ENCODE measurements at places on chromosomes 5 and 9.

- DNase-seq = no peak
Measured at GRCh38 chr9:112479221-112479620, 7.4 kb upstream of the KIAA1958 start.

- no peak for DNase-seq
Measured at GRCh38 chr5:69103521-69103920, 9.7 kb downstream of the SLC30A5 start.

DNA sequence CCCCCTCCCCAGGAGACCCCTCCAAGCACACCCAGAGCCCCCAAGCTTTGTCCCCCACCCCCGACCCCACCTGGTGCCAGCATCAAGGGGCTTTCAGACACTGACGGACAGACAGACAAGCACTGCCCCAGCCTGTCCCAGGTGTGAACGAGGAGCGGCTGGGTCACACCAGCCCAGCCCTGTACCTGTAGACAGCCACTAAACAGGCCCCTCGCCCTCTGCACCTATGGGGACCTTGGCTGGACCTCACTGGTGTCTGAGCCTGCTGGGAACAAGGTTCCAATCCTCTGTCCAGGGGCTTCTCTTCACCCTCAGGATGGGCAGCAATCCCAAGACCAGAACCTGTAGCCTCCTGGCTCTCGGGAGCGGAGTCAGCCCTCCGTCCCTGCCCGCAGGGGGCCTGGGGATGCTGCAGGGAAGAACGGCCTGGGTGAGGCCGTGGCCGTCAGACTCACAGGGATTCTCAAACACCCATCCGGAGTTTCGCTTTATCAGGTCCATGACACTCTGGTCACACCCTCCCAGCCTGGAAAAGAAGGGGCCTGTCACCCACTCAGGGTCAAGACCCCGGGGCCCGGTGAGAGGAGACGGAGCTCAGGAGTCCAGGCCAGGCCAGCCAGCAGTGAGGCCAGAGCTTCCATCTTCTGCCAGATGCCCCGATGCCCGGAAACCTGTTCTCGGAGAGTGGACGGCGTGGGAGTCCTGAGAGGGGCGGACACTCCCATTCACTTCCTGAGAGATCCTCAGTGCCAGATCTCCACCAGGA, 2.8 kb downstream of the LCN6 start:
- DNase-seq = no peak

DNA sequence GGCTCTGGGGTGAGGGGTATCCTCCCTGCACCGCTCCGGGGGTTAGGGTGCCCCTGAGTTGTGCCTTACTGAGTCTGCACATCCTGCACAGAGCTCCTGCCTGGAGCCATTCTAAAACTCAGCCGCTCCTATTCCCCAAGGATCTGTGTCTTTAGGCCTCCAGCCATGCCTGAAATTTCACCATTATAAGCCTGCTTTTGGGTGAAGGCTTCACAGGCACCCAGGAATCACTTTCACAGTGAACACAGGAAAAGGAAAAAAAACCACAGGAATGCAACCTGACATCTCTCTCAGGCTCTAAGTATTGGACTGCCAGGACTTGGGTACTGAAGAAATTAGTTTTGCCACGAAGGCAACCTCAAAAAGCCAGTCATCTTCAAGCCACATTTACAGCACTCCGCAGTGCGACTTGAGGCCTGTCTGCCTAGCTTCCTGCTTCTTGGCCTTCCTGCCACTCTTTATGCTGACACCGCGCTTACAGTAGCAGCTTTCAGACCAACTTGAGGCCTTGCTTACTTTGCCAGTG, 30.9 kb downstream of the GALNT10 start:
- DNase-seq = peak; percentile 87

DNA sequence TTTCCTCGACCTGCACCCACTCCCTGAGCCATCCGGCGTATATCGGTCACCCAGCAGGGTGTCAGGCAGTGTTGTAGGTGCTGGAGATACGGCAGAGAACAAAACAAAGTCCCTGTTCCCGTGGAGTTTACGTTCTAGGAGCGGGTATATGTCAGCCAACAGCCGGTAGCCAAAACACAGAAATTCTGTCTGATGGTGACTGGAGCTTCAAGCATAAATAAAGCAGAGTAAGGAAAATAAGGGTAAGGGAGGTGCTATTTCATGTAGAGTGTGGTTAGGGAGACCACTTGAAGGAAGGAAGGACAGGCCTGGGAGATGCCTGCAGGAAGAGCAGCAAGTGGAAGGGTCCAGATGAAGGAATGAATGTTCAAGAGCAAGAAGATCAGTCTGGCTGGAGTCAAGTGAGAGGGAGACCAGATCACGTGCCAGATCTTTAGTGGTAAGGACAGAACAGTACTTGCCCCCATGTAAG, 783 bp upstream of the ZFR start:
- no peak for DNase-seq

DNA sequence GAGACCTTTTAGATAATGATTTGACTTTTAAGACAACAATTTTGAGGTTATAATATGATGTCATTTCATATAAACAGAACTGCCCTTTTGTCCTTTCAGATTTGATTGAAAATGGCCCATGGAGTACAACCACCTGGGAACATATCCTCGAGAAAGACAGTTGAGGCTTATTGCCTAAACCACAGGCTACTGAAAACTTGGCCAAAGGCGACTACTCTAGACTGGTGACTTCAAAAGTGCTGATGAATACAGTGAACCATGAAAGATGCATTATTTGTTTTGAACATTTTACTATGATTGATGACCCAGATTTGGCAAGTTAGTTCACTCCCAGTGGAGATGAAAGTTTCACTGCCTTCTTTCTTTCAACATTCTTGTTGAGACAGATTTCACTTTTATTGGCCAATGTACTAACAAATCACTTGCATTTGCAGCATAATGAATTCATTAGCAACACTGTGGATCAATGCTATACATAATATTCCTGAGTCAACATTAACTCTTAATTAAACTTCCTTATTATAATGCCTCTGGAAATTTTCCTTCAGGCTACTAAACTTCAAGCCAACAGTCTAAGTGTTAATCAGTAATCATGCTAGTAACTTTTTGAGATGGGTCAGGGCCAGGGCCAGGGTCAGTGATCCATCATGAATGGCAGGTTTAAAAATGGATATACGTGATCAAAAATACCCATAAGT, 480.3 kb downstream of the RAB3C start:
- DNase-seq = peak; percentile 92

GRCh38 chr5:17882760-17883488, 248.7 kb downstream of the TAF11L14 start:
- DNase-seq = no peak

- DNase-seq = no peak
Measured at GRCh38 chr9:96022445-96023051, 147.1 kb downstream of the ERCC6L2 start.

- DNase-seq = no peak
Measured at GRCh38 chr5:167358868-167359492, 932.5 kb upstream of the WWC1 start.

DNA sequence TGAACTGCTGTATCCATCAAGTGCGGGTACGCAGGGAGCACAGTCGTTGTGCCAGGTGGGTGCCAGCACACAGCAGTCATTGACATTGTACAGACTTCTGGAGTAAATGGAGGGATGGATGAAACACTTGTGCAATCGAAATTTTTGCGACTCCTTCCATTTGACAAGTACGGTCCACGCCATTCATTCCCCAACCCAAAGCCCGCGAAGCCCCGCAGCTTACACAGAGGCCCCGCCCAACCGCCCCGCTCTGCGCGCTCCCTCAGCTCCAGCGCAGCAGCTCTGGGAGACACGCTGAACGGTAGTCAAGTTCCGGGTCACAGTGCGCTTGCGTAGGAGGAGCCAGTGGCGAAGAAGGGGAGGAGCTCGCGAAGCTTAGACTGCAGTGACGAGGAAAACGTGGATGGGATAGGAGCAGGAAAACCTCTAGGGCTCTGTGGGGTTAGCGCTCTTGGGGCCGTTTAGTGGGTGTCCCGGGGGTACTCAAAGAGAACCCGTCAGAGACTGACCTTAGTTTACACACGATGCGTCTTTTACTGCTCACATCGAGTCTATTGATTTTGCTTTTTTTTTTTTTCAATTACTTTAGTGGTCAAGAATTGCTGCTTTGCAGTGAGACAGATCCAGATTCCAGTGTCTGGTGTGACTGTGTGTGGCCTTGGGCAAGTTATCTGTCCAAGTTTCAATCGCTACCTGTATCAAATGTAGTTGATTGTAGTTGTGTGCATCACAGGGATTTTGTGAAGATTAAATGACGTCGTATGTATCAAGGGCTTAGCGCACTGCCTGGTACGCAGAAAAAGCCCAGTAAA, 15.3 kb upstream of the MSANTD3 start:
- peak; percentile 92 for DNase-seq

DNA sequence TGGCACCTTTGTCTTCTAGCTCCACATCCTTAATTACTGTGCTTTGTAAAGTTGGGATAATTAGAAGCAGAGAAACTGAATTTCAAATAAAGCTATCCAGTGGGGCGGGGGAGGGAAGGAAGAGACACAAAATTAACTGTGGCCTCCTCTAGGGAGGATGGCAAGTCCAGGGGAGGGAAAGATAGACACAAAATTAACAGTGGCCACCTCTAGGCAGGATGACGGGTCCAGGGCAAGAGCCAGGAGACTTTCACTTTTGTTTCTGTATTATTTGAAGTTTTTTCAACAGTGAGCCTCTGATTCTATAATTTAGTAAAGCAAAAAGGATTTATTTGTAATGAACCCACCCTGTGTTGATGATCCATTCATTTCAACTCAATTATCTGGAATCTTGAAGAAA, 335.9 kb downstream of the MSX2 start:
- DNase-seq = no peak

DNA sequence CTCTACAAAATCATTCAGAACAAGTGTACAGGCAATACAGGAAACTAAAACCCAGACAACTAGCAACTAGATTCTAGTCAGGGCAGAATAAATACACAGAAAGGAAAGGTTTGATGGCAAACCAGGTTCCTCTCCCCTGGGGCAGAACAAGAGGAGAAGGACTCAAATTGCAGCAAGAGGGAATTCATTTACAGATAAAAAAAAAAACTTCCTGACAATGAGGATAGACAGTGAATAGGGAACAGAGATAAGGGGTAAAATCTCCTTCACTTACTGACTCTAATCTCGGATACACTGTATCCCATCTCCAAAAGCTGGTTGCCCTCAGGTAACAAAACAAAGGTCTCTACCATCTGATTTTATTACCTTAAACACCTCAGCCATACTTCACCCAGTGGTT, 244.0 kb downstream of the SEC61B start:
- no peak for DNase-seq

GRCh38 chr5:1294835-1295649, at the start of gene TERT:
Gene TERT (minus strand): TSS chr5:1295068. CDS start chr5:1294989, 79 bp downstream.
- DNase-seq = no peak

DNA sequence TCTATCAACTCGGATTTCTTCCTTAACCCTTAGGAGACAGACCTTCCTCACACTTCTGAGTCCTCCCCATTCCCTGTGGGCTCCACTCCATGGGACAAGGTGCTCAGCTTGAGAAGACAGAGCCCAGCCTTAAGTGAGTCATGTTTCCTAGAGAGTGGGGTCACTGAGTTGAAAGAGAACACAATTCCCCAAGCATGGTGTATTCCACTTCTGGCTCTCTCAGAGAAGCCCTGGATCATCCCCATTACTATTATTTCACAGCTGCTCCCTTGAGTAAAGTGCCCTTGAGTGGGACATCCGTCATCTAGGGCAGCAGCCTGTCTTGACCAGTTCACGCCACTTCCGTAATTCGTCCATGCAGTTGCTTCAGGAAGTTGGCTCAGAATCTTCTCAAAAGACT, 604.8 kb downstream of the BNC2 start:
- no peak for DNase-seq

DNA sequence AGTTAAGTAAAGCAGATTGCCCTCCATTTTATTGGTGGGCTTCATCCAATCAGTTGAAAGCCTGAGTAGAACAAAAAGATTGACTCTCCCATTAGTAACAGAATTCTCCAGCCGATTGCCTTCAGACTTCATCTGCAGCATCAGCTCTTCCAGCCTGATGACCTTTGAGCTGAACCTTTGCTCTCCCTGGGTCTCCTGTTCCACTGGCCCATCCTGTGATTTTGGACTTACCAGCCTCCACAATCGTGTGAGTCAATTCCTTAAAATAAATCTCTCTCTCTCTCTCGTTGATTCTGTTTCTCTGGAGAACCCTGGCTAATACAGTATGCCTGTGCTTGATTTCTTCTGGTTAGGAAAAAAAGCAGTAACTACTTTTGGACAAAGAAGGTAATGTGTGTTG, 121.9 kb downstream of the OSTF1 start:
- no peak for DNase-seq

DNA sequence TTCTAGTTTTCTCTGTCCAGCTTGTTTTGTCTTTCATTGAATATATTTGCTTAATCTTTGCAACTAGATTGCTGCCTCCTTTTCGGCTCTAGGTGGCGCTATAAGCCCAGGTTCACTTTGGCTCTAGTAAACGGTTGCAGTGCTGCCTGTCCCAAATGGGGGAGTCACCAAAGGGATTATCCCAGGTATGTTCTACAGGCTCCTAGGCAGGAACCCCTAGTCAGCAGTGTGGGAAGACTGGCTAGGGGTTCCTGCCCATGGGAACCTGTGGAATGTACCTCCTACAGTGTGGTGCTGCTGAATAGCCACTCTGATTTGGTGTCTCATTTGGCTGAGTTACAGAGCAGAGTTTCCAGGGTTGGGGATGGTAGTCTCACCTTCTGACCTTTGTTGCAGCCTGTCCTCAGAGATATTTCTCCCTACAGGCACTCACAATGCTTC, 85.2 kb downstream of the ARSB start:
- peak; percentile 71 for DNase-seq

DNA sequence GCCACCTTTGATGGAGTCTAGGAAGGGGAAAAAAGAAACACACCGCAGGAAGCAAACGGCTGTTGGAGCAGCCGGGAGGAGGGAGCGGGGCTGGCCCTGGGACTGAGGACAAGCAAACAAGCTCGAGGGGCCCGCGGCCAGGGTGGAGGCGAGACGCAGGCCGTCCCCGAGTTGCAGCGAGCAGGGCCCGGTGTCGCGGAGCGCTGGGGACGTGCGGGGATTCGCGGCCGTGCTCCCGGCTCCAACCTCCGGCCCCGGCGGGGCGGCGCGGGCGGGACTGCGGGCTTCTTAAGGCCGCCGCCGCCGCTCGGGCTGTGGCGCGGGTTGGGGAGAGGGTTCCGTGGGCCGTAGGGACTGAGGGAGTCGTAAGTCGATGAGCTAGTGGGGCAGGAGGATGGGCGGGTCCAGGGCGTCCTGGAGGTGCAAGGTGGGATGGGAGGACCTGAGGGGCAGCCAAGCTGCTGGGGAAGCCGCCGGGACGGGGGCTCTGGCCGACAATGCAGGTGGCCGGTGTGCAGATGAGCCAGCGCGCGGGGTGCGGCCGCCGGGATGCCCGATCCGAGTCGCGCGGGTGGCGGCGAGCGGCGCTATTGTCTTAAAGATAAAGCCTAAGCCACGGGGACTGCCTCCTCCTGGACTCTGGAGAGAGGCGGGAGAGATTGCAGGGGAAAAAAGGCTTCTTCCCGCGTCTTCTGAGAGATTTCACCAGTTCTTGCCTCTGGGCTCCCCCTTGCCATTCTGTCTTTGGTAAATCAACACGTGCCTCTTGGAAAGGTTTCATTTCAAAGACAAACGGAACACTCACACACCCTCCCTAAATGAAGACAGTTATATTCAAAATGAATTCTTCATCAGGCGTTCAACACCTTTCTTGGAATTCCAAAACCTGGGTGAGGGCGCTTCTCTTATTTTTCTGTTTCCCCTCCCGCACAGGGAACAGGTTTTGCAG, 1.6 kb upstream of the HAPLN1 start:
- peak; percentile 78 for DNase-seq

All from amniotic epithelial cell (primary cell).